ENCODE measurements at places on chromosomes 3 and 15.

- DNase-seq = no peak
- H3K4me1 ChIP-seq = no peaks in the 10 kb centered on the region
- no peak overlapping the region for H3K27ac ChIP-seq
- H3K27me3 ChIP-seq = peaks cover 3% of the 10 kb centered on the region
Observed at GRCh38 chr3:63745757-63746156, 73.3 kb upstream of the C3orf49 start.

- DNase-seq = no peak
- H3K36me3 ChIP-seq = no peaks in the 10 kb centered on the region
- H3K4me1 ChIP-seq = no peaks in the 10 kb centered on the region
- H3K27me3 ChIP-seq = no peaks in the 10 kb centered on the region
Observed at GRCh38 chr3:155084567-155084966, 4.4 kb downstream of the MME start.

DNA sequence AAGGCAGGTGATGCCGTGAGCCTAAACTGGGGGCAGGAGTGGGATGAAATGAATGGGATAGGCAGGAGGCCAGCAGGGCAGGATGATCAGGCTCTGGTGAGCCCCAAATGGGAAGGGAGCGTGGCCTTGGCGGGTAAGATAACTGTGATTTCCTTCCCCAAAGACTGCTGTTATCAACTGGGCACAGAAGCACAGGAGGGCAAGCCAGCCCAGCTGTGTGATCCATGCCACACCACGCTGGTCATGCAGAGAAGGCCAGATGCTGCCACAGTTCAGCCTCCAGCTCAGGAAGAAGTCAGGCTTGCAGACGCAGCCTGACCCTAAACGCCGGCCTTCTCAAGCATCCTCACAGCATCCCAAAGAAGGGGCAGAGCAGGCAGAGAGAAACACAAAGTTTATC lies 52.1 kb upstream of the GNB5 start:
- H3K4me3 ChIP-seq = no peak overlapping the region
- H3K4me1 ChIP-seq = no peaks in the 10 kb centered on the region
- no peak for DNase-seq
- H3K36me3 ChIP-seq = peaks cover 43% of the 10 kb centered on the region
- H3K27me3 ChIP-seq = no peaks in the 10 kb centered on the region

GRCh38 chr15:94312946-94313345 lies 81.6 kb downstream of the MCTP2 start:
- no peaks in the 10 kb centered on the region for H3K27me3 ChIP-seq
- H3K36me3 ChIP-seq = no peaks in the 10 kb centered on the region
- no peak overlapping the region for H3K4me3 ChIP-seq

- DNase-seq = no peak
- no peaks in the 10 kb centered on the region for H3K36me3 ChIP-seq
- no peaks in the 10 kb centered on the region for H3K4me1 ChIP-seq
- H3K27ac ChIP-seq = no peak overlapping the region
Observed at GRCh38 chr15:69474291-69474690, 21.7 kb downstream of the RPLP1 start.

GRCh38 chr3:41320953-41321641 lies 121.8 kb downstream of the CTNNB1 start:
- no peaks in the 10 kb centered on the region for H3K27me3 ChIP-seq
- no peak for DNase-seq
- H3K4me1 ChIP-seq = no peaks in the 10 kb centered on the region
- H3K4me3 ChIP-seq = no peak overlapping the region
- no peak overlapping the region for H3K27ac ChIP-seq

- H3K4me3 ChIP-seq = no peak overlapping the region
- H3K4me1 ChIP-seq = no peaks in the 10 kb centered on the region
- H3K27me3 ChIP-seq = no peaks in the 10 kb centered on the region
- H3K27ac ChIP-seq = no peak overlapping the region
- no peaks in the 10 kb centered on the region for H3K36me3 ChIP-seq
Observed at GRCh38 chr3:112759210-112759609, 87.5 kb downstream of the CD200R1L start.

- no peak overlapping the region for H3K4me3 ChIP-seq
- no peak for DNase-seq
Observed at GRCh38 chr3:55873523-55874254, 386.6 kb upstream of the WNT5A start.

DNA sequence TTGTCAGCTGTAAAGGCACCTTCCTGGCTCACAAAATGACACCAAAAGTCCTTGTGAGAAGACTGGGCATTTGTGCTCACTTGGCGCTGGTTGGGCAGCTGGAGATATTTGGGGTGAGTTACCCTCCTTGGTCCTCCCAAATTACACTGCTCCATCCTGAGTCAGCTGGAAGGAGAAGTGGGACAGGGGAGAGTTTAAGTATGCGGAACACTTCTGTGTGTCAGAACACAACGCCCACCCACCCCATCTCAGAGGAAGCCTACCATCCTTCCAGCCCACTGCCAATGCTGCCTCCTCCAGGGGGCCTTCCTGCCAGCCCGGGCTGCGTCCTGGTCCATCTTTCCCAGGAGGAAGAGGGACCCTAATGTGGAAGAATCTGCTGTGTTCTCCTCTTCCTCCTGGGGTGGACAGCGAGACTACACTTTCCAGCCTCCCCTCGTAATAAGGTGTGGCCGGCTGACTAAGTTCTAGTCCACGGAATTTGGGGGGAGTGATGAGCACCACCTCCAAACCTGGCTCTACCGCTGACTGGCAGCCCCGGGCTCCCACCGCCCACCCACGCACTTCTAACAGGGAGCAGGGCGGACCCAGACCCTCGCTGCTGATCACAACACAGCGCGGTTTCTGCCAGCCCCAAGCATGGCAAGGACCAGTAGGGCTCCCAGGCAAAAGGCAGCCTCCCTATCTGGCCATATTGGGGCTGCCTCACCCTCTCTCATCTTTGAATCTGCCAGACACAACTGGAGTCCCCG lies 265.0 kb downstream of the XXYLT1 start:
- no peak overlapping the region for H3K27ac ChIP-seq
- H3K4me3 ChIP-seq = no peak overlapping the region
- H3K36me3 ChIP-seq = no peaks in the 10 kb centered on the region
- H3K27me3 ChIP-seq = peaks cover 43% of the 10 kb centered on the region

DNA sequence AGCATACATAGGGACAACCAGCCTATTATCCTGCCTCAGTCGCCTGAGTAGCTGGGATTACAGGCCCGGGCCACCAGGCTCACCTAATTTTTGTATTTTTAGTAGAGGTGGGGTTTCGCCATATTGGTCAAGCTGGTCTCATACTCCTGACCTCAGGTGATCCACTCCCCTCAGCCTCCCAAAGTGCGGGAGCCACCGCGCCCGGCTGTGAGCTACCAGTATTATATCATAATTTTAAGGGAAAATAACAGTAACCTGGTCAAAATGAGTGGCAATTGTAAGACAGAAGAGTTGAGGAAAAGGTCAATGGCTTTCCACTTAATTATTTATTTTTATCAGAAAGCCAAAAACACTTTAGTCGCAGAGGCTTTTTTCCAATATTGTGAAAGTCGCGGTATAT lies 652.6 kb upstream of the BCHE start:
- no peak overlapping the region for H3K27ac ChIP-seq
- DNase-seq = no peak
- no peak overlapping the region for H3K4me3 ChIP-seq
- H3K27me3 ChIP-seq = no peaks in the 10 kb centered on the region

GRCh38 chr3:142705198-142705597 lies 18.6 kb upstream of the TRPC1 start:
- H3K36me3 ChIP-seq = no peaks in the 10 kb centered on the region
- no peak for DNase-seq
- no peak overlapping the region for H3K4me3 ChIP-seq
- H3K27ac ChIP-seq = no peak overlapping the region
- H3K27me3 ChIP-seq = no peaks in the 10 kb centered on the region
- no peaks in the 10 kb centered on the region for H3K4me1 ChIP-seq

DNA sequence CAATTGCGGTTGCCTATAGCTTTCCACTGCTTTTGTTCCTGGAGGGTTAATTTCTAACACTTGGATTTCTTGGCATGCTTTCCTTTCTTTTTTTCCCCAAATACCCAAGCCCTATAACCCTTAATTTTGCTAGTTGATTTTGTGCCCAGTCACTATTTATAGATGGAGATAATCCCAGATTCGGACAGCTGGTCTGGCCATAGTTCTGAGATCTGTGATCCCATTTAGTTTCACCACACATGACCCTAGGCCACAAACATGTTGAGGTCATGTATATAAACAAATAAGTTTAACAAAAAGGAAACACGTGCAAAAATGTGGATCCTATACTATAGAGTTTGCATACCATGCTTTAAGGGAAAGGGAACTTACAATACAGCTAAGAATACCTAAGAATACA lies 111.4 kb downstream of the ZMAT3 start:
- H3K27me3 ChIP-seq = no peaks in the 10 kb centered on the region
- no peak for DNase-seq
- H3K36me3 ChIP-seq = no peaks in the 10 kb centered on the region

- H3K27ac ChIP-seq = no peak overlapping the region
- no peaks in the 10 kb centered on the region for H3K36me3 ChIP-seq
- no peaks in the 10 kb centered on the region for H3K27me3 ChIP-seq
- no peak for DNase-seq
Observed at GRCh38 chr3:48505968-48506504, 2.1 kb upstream of the SHISA5 start.

DNA sequence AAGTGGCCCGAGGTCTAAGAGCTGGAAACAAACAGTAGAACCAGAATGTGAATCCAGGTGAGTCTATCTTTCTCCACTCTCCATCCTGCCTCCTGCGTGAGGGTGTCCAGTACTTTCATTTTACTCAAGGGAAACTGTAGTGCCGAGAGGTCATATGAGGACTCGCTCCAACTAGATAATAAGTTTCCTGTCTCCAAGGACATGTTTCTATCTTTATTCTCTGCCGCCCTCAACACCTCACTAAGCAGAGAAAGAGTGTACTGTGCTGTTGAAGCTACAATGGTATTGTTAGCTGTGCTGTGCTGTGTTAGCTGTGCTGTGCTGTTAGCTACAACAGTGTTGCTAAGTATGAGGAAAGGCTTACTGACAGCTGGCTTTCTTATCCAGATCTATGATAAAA lies 137.9 kb upstream of the COL8A1 start:
- H3K27ac ChIP-seq = no peak overlapping the region
- no peak for DNase-seq
- H3K36me3 ChIP-seq = no peaks in the 10 kb centered on the region
- peaks cover 15% of the 10 kb centered on the region for H3K27me3 ChIP-seq
- no peaks in the 10 kb centered on the region for H3K4me1 ChIP-seq

GRCh38 chr3:40407611-40408010 lies 20.6 kb downstream of the ENTPD3 start:
- no peaks in the 10 kb centered on the region for H3K27me3 ChIP-seq
- no peak for DNase-seq
- H3K4me3 ChIP-seq = no peak overlapping the region

- no peaks in the 10 kb centered on the region for H3K4me1 ChIP-seq
- H3K36me3 ChIP-seq = no peaks in the 10 kb centered on the region
- H3K27me3 ChIP-seq = no peaks in the 10 kb centered on the region
- no peak overlapping the region for H3K27ac ChIP-seq
- no peak overlapping the region for H3K4me3 ChIP-seq
Observed at GRCh38 chr15:65219137-65219536, 7.9 kb upstream of the CILP start.

DNA sequence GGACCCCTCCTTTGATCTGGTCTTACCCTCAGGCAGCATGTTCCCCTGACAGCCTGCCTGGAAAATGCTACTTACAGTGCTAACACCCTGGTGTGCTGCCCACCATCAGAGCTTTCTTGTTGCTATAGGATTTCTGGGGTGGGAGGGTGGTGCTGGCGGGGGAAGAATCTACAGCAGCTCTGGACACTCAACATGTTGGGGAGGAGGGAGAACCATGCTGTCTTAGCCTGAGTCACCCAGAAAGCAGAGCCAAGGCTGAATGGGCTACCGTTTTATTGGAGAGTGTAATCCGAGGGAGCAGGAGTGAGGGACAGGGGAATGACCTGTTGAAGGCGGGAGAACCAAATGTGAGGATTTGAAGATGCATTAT lies 45.6 kb downstream of the MFSD1 start:
- H3K4me1 ChIP-seq = no peaks in the 10 kb centered on the region
- no peak overlapping the region for H3K27ac ChIP-seq
- no peak for DNase-seq
- H3K36me3 ChIP-seq = no peaks in the 10 kb centered on the region
- no peak overlapping the region for H3K4me3 ChIP-seq

- peaks cover 43% of the 10 kb centered on the region for H3K36me3 ChIP-seq
- H3K4me1 ChIP-seq = peaks cover 37% of the 10 kb centered on the region
- no peaks in the 10 kb centered on the region for H3K27me3 ChIP-seq
- H3K4me3 ChIP-seq = peak overlapping the region; percentile 67
- DNase-seq = peak; percentile 42
Observed at GRCh38 chr3:98521897-98522543, 682 bp downstream of the CLDND1 start.

Data from HCT116 (cell line).